GM19239 (cell line): ENCODE measurements at places on chromosomes 16 and 17.

DNA sequence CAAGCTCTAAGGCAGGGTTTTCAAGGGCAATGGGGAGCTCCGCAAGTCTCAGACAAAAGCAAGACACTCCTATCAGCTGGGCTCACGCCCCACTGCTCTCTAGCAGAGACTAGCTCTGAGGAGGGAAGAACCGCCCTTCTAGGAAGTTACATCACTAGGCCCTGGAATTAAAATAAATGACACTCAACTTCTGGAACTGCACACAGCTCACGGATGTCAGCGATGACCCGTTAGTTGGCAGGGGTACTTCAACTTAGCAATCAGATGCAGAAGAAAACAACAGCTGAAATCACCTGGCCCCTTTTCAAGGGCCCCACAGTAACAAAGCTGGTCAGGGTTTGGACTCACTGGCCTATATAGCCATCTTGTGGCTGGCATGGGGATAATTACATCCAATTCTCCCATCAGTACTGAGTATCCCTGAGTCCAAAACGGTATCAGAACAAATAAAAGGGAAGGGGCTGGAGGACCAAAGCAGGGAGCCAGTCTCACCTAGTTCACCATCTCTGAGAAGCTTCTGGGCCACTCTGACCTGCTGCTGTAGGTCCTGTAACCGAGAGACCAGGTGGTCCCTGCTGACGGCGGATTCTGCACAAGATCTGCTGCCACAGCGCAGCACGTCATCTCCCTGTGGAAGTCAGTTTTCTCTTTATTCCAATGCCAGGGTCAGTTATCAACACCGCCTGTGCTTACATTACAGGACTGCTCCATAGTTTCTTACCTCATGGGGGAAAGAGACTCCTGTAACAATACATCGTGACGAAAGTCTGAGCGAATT, 22.2 kb downstream of the SERPINF1 start:
- no peak for DNase-seq

DNA sequence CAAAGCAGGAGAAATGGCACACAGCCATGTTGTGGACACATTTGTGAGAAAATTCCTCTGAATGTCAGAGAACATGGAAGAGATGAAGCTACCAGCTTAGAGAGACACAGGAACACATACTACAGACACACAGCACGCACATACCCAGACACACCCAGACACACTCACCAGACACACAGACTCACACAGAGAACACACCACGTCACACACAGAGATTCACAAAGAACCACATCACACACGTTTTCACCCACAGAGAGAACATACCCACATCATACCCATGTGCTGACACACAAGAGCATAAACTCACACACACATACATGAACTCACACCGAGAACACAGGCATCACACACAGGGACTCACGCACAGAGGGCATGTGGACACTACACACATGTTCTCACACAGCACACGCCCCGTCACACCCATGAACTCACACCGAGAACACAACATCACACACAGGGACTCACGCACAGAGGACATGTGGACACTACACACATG, 124.9 kb downstream of the METRNL start:
- no peak for DNase-seq

GRCh38 chr16:84932681-84933080, 78.7 kb downstream of the ZDHHC7 start:
- DNase-seq = no peak

DNA sequence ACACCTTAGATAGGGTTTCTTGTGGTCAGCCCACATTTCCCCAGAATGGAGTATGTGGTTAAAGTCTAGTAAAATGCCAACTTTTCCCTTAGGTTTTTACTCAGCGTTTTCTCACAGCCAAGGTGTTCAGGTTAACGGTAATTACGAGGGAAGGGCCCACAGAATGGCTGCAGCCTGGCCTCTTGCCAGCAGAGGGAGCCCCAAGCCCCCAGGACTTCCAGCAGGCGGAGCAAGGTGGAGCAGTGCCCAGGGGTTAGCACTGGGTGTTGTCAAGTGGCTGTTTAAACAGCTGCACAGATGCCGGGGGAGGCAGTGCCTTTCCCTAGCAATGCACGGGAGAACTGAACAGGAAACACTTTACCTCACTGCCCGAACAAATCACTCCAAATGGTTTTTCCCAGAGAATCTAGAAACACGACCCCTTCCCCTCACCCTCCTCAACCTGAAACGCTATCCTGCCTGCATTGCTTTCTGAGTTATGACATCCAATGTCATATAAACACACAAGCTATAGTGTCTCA, 6.6 kb downstream of the PHB1 start:
- DNase-seq = peak; percentile 74

DNA sequence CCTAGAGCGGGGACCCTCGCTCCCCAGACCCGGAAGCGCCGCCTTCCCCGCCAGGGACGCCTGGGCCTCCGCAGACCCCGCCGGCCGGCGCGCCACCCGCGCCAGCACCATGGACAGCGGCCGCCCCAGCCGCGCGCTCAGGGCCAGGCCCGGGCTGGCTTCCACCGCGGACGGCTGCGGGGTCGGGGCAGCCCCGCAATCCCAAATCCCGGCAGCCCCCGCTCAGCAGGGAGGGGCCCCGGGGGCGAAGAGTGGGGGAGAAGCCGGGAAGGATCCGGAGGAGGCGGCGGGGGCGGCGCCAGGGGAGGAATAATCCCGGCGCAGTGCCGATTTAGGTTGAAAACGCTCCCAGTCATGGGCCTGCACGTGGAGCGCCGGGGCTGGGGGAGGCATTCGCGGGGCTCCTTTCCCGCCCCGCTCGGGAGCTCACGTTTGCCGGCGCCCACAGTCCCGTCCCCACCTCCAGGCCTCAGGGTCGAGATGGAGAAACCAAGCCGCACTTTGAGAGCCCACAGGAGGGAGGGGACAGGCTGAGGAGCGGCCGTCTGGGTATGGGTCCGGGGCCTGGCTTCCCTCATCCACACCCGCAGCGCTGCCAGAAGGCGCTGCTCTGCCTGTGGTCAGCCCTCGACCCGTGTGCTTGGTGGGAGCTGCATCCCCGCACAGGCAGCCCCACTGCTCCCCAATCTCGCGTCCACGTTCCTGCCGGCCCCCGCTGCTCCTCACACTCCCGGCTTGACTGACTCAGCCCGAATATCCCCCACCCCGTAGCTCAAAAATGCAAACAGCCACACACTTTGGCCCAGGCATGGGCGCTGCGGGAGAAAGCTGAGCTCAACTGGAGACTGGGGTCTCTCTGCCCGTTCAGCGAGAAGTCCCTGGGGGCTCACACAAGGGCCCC, 4.7 kb downstream of the FBXL16 start:
- no peak for DNase-seq

- no peak for DNase-seq
Observed at GRCh38 chr16:3092501-3092941, 6.6 kb downstream of the ZSCAN10 start.

DNA sequence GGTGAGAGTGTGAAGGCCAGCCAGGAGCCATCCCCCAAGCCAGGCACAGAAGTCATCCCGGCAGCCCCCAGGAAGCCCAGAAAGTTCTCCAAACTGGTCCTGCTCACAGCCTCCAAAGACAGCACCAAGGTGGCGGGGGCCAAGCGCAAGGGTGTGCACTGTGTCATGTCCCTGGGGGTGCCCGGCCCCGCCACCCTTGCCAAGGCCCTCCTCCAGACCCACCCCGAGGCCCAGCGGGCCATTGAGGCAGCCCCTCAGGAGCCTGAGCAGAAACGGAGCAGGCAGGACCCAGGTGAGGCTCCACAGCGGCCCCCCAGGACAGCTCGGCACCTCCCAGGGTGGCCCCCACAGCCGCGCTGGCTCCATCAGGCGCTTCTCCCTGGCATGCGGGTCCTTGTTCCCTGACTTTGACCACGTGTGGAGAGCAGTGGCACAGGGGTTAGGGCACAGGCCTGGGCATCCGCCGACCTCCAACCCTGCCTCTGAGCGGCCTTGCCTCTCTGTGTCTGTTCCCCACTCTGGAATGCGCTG, 13.5 kb downstream of the FLYWCH2 start:
- DNase-seq = no peak

GRCh38 chr16:78405833-78406232, 306.4 kb downstream of the WWOX start:
- DNase-seq = no peak

DNA sequence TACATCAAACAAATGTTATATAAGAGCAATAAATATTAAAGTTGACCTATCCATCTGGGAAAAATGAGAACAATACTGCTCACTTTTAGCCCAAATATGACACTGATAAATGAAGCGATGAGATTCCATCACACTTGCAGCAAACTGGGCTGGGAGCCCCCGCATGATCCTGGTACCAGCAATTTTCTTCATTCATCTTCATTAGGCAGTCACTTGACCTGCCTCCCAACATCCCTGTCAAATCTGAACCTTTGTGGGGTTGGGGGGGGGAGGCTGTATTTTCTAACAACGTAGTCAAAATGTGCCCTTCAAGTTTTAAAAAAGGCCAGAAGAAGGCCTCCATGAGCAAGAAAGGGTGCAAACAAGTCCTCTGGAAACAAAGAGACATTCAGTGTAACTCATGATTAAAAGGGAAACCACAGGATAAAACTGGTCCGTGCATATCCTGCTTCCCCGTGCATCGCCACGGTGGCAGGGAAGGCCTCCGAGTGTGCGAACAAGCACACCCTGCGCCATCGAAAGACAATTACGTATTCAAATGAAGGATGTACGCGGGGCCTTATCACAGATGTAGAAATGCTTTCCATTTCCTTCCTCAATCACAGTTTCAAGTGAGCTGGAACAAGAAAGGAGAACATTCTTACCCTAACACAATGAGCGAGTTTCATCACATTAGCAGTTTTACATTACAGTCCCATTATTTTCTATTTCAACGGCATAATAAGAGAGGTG, 48.4 kb downstream of the TOX3 start:
- DNase-seq = no peak

DNA sequence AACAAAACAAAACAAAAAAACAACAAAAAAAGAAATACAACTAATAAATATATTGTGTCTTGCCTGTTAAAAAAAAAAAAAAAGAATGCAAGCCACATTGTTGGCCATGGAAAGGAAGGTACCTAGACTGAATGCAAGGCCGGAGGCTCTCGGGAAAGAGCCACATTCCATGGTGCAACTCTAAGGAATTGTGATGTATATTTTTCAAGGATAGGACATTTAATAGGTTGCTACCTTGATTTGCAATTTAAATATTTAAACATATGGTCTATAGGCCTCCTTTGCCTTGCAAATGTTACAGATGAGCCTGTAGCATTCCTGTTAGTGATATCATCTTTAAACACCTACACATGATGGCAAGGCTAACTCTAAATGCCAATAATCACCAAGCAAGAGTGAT, 650.9 kb downstream of the TOX3 start:
- DNase-seq = no peak

GRCh38 chr16:51163366-51163765, 12.3 kb upstream of the SALL1 start:
- DNase-seq = no peak

- DNase-seq = no peak
Observed at GRCh38 chr17:73969956-73970355, 233.5 kb upstream of the RPL38 start.

DNA sequence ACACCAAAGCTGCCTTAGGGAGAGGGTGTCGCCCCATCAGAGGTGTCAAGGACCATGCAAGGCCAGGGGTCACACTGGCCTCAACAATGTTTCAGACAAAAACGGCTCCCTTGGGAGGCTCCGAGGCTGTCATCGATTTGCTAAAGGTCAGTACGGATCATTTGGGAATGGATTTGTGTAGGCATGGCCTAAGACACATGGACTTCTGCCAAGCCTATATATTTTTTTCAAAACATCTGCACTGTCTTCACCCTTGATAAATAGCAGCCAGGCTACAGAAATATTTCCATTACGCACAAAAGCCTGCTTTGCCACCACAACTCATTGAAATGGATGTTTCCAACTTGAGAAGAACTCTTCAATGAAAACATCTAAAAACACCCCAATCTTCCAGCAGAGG, 10.3 kb downstream of the CUEDC1 start:
- no peak for DNase-seq

DNA sequence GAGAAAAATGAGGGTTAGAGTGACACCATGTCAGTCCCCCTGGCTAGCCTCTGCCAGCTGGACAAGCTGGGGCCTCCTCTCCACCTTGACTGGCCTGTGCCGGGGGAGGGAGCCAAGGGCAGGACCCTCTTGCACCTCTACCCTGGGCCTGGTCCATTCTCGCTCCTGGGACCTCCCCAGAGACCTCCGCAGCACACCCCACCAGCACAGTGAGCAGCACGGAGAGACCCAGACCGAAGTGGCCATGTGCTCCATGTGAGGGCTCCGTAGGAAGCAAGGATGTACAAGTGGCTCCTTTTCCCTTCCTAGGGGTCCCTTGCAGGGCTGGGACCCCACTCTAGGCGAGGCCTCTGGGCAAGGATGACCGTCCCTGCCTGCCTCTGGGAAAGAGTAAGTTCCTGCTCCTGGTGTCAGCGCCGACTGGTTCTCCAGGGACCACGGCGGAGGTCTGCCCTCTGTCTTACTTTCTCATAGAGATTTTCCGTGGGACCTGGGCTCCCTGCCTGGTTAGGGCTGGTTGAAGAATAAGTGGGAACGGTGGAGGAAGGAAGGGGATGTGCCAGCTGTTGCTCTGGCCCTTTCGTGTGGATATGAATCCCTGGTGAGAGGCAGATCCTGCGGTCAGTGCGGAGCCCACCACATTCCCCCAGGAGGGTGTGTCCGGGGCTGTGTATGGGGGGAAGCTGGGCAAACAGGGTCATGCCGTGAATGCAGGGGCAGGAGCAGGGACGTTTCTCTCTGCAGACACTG, 124.2 kb downstream of the METRNL start:
- DNase-seq = no peak
